HT1080 (cell line): ENCODE measurements at places on chromosomes 11 and 22.

- DNase-seq = peak; percentile 8
These were observed 131.9 kb downstream of the SHANK2 start for GRCh38 chr11:71120471-71120896.

GRCh38 chr22:30453731-30454510, 17.9 kb downstream of the SEC14L3 start:
- DNase-seq = no peak

- DNase-seq = no peak
These were observed 42.3 kb downstream of the ANKRD42 start for GRCh38 chr11:83235825-83236224.

DNA sequence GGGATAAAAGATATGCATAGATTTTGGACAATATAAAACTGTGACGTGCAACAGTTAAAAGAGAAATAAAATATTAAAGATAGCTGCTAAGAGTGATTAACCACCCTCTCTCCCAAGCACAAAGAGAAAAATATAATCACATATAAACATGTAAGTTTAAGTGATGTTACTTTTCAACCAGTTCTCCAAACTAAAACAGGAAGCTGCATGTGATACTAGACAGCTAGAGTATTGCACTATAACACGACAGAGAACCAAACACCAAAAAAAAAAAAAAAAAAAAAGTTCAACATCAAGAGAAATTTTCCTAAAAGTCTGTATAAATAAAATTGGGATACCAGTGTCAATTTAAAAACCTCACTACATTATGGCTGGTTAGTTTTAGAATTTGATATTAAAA, 79.1 kb downstream of the PICALM start:
- DNase-seq = no peak

- peak; percentile 97 for DNase-seq
These were observed 117.3 kb downstream of the RASSF10 start for GRCh38 chr11:13126430-13126829.

DNA sequence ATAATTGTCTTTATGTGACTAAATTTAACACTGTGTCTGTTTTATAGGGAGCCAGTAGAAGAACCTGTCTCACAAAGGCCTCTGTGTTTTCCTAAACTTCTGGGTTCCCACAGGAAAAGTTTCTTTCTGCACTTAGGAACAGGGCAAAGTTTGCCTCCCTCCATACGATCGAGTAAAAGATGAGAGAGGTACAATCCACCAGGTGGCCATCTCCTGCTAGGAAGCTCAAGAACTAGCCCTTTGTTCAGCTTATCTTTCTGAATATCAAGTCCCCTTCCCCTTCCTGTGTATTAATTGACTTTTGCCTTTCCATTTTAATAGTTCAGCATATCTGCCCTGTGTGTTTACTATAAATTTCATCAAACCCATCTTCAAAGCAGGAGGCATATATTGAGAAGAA, 18.0 kb downstream of the CSNK2A3 start:
- DNase-seq = no peak

- DNase-seq = no peak
These were observed 22.4 kb upstream of the APOBEC3A start for GRCh38 chr22:38935023-38935422.

DNA sequence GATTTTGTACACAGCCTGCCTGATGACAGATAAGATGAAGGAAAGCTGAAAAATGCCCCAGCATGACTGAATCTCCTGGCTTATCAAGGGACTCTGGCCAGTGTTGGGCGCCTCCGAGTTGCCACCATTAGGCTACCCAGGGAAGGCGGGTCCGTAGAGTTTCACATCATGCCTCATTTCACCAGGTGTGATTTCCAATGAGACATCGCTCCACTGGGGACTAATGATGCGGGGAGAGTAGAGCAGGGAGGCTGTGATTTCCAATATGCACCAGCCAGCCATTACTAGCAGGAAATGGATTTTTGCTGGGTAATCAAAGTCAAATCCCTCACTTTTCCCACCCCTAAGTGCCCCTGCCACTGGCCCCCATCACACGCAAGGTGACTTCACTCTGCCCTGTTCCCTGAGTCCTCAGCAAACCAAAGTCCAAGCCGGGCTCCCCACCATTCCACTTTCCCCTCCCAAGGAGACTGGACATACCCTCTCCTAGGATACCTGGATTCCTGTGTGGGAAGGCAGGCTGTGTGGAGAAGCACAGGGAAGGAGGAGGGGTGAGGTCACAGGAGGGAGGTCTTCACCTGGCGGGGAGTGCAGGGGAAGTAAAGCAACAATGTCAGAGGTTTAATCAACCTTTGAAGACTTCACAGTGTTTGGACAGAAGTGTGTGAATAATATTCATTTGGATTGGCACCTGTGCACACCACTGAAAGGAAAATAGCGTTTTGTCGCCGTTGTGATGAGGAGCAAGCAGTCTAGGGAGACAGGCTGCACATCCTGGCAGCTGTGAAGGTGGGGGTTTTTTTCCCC, 613.3 kb upstream of the CADM1 start:
- DNase-seq = no peak

DNA sequence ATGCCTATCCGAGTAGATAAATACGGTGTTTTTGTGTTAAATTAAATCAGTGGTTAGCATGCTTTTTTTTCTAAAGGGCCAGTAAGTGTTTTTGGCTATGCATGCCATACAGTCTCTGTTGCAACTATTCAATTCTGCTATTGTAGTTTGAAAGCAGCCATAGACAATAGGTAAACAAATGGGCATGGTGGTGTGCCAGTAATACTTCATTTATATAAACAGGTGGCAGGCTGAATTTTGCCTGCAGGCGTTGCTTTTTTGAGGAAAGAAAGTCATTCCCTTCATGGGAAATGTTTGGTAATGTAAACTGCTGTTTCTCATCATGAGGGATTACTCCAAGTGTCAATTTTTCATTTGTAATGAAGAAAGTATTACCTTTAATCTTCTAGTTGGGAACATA, 106.5 kb downstream of the TMEM135 start:
- DNase-seq = no peak
